ENCODE measurements at places on chromosomes 5 and 9. TPM values are rescaled to one million over a fixed set of nuclear protein-coding genes. Genes with fewer than 3 reads are reported as not detected.

Gene NOL8
- total RNA-seq = 19.8 TPM

Gene NMUR2
- total RNA-seq = not detected

Gene ATP6V0E1
- total RNA-seq = 100 TPM

Gene TTC23L
- not detected for total RNA-seq

Gene BAAT
- total RNA-seq = not detected

Gene SMIM33
- total RNA-seq = not detected

Gene FOXD1
- 30.0 TPM for total RNA-seq

Gene C5orf22
- 25.0 TPM for total RNA-seq

Gene GALT
- 20.3 TPM for total RNA-seq

Gene HRH2
- total RNA-seq = 0.29 TPM

Gene CRB2
- total RNA-seq = 0.14 TPM

Gene PHF24
- total RNA-seq = 0.12 TPM

Gene GRXCR2
- total RNA-seq = not detected

Gene PPP3R2
- not detected for total RNA-seq

Gene DMRTA1
- 0.14 TPM for total RNA-seq

Gene INSL6
- total RNA-seq = not detected

Gene PTCH1
- 1.7 TPM for total RNA-seq

Gene EIF4E1B
- total RNA-seq = not detected

Gene ACTBL2
- 2.2 TPM for total RNA-seq

Gene DPP7
- 125 TPM for total RNA-seq

Gene FNIP1
- total RNA-seq = 15.6 TPM

Gene DDX4
- not detected for total RNA-seq

Gene OR1L1
- total RNA-seq = not detected

Gene BHMT
- 1.2 TPM for total RNA-seq

Gene UNC13B
- 19.6 TPM for total RNA-seq

Gene ZNF883
- 3.4 TPM for total RNA-seq

Gene BTNL3
- not detected for total RNA-seq

Gene SPATA31A1
- not detected for total RNA-seq

Gene ANKRD18A
- total RNA-seq = 2.7 TPM

Gene ADAMTS19
- 0.72 TPM for total RNA-seq

Gene SLC25A2
- total RNA-seq = 0.29 TPM

Gene SLC27A6
- not detected for total RNA-seq

Gene NOXA1
- total RNA-seq = 0.14 TPM

Gene OCLN
- total RNA-seq = 29.8 TPM

Gene STPG3
- total RNA-seq = not detected

Gene STK32A
- total RNA-seq = 0.63 TPM

Gene SPATA31A3
- total RNA-seq = not detected

Gene LCN12
- total RNA-seq = 1.2 TPM

Gene HTR4
- not detected for total RNA-seq

Gene HEMGN
- total RNA-seq = not detected

Gene ARHGEF39
- 11.9 TPM for total RNA-seq

Gene DBH
- not detected for total RNA-seq

Gene MLANA
- not detected for total RNA-seq

Gene TYRP1
- not detected for total RNA-seq

Gene F12
- 12.9 TPM for total RNA-seq

Gene PDZD2
- 1.8 TPM for total RNA-seq

Gene GPR151
- total RNA-seq = not detected

All from epithelial cell of proximal tubule (primary cell).